ENCODE measurements at places on chromosomes 7 and 10.

GRCh38 chr7:3538041-3538440, 237.0 kb downstream of the SDK1 start:
- no peak for DNase-seq

- DNase-seq = no peak
These were observed 68.9 kb upstream of the ZNF33B start for GRCh38 chr10:42707234-42707633.

GRCh38 chr7:74223711-74224510, 14.1 kb downstream of the LAT2 start:
- no peak for DNase-seq

GRCh38 chr7:117640465-117640864, 160.6 kb downstream of the CFTR start:
- no peak for DNase-seq

DNA sequence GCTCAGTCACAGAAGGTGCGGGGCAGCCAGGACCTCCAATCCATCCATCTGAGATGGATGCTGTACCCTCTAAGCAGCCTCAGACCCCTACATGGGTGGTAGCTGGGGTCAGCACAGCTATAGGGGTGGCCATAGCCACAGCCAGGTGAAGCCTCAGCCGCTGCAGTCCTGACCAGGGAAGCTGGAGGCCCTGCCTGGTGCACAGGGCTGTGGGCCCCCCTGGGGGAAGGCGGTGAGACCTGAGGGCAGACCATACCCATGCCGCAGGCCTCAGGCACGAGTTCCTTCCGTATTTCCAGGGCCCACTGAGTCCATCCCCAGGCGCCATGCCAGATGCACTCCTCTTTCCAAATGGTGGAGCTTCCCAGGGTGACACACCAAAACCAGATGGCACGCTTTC, 96.6 kb upstream of the KDM7A start:
- DNase-seq = no peak

- no peak for DNase-seq
These were observed 60.2 kb downstream of the FIGNL1 start for GRCh38 chr7:50389961-50390360.

DNA sequence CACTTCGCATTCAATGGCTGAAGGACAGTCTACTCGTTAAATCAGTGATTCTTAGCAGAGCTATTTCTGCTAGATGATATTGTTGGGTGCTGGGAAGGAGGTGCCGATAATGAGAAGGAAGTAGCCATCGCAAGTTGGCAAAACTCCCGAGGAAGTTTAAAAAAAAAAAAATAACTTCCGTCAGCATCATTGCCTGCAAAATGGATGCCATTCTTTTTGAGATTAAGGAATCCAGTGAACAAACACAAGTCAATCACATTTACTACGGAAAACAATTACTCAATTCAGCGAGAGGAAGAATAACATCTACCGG, 74.4 kb upstream of the SFMBT2 start:
- DNase-seq = no peak

DNA sequence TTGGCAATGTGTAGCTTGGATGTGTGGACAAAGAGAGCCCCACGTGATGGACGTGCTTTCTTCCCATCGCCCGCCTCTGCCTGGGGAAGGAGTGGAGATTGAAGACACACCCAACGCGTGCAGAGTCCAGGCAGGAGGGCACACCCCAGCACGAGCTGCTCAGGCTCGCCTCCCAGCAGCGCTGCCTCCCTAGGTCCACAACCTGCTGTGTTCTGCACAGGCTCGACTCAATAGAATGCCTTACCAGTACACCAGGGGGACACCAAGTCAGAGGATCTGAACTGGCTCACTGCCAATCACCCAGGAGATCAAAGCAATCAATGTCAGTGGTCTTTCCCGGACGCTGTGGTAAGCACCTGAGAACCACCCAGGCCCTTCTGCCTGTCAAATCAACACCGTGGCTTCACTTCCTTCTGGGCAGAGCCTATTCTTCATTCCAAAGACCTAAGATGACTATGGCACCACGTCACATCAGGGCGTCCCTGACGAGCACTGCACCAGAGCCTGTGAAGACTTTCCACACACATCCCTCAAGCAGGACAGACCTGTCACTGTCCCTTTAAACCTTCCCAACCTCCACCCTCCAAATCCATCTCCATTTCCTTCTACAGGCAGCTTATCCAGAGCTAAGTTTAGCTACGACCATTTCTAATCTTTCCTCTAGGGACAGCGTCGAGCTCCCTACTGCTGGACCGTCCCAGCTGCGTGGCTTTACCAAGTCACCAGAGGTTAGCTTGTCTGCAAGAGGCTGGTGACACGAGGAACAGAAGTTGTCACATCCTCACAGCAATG, 72.3 kb downstream of the AMZ1 start:
- no peak for DNase-seq

- no peak for DNase-seq
These were observed 4.7 kb downstream of the CRCP start for GRCh38 chr7:66119245-66119850.

GRCh38 chr10:111890046-111890445, 293.5 kb downstream of the GPAM start:
- no peak for DNase-seq

DNA sequence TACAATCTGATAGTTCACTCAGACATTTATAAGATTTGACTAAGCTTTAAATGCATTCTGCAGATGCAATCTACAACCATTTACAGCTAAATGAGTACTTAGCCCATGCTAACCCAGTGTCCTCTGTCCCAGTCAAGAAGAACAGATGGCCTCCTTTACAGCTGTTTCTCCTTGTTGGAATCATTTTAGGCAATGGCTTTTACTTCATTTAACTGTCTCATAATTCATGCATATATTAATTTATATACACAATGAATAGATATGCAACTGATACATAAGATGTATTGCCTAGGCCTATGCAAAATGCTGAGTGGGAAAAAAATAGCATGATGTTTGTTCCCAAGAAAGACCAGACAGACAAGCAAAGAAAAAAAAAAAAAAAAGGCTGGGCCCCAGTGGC, 82.2 kb downstream of the TSPAN12 start:
- DNase-seq = no peak

- no peak for DNase-seq
These were observed 59.9 kb downstream of the MAP3K8 start for GRCh38 chr10:30493609-30494530.

- DNase-seq = no peak
These were observed 264.3 kb downstream of the ZEB1 start for GRCh38 chr10:31583293-31583692.

GRCh38 chr7:96026611-96027010, 254.3 kb downstream of the DYNC1I1 start:
- DNase-seq = no peak

- no peak for DNase-seq
These were observed 5.4 kb downstream of the SUV39H2 start for GRCh38 chr10:14884082-14884481.

DNA sequence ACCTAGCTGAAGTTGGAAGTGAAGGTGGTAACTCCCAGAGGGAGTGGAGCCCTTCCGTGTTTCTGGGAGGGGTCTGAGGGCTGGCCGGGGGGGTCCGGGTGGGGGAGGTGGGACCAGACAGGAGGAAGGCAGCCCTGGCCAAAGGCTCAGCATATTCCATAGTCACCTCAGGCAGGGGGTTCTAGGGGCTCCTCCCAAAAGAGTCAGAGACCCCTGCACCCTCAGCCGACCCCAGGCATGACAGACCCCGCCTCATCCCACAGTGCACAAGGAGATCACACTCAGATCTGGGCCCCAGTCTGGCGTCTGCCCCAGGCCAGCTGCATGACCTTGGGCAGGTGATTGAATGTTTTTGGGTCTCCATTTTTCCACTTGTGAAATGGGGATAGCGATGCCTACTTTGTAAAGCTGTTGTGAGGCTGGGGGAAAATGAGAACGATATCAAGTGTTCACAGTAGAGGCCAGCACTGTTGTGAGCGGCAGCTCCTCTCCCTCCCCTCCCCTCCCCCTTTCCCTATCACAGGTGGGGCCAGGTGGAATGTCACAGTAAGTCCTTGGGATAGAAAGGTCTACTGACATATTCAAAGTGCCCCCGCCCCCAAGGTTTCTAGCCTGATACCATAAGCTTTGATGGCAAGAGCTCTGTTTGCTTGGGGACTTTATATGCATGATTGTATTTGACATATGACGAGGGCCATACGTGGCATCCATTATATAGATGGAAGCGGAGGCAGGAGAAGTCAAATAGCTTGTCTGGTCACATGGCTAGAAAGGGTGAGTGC, 33.3 kb downstream of the DNAJB12 start:
- no peak for DNase-seq

DNA sequence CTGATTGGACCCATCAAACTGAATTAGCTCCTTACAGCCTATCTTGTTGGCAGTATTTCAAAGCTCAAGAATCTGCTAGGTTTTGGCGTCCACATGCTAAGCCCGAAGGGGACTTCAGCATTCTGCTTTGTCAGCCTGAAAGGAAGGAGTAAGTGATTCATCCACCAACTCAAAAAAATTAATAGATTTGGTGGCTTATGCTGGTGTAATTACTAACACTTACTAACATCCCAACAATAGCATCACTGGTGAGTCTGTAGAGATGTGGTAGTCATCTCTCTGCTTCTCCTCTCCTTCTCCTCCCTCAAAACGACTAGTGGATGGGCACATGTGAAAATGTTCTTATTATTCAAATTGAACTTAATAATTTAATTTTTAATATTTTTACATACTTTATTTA, 53.8 kb upstream of the EGR2 start:
- no peak for DNase-seq

DNA sequence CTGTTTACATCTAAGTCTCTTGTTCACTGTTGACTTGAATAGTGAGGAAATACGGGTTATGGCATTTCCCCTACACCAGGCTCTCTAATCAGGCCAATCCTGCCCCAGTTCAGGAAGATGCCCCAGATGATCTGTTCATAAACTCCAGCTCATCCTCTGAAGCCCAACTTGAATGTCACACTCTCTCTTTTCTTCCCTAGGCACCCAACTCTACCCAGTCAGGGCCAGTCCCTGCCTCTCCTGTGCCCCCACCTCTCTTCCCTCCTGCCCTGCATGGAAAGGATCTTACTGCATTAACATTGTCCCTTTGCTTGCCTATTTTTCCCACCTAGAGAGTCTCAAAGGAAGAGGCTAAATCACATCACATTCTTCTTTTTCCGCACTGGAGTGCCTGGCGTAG, 10.6 kb upstream of the TRPV6 start:
- no peak for DNase-seq

GRCh38 chr10:116866987-116867595, 17.8 kb downstream of the ENO4 start:
- no peak for DNase-seq

Measured in H1 (cell line).